Activated CD8-positive, alpha-beta memory T cell treated with anti-CD3 and anti-CD28 coated beads for 48 hours (primary cell): ENCODE measurements at places on chromosomes 5 and 9.

GRCh38 chr5:127085371-127085770 is 12.1 kb upstream of the C5orf63 start:
- DNase-seq, result no peak

DNA sequence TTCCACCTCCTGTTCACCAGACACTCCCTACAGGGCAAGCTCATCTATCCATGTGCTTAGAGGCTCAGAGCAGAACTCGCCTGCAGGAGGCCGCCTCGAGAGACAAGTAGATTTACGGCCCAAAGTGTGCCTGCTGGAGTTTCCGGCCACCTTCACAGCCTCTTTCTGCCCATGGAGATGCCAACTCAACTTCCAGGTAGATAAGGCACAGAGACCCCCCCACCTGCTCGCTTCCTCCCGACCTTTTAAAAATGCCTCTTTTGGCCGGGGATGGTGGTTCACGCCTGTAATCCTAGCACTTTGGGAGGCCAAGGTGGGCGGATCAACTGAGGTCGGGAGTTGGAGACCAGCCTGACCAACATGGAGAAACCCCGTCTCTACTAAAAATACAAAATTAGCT is 46.6 kb downstream of the EXD3 start:
- DNase-seq, result no peak

DNA sequence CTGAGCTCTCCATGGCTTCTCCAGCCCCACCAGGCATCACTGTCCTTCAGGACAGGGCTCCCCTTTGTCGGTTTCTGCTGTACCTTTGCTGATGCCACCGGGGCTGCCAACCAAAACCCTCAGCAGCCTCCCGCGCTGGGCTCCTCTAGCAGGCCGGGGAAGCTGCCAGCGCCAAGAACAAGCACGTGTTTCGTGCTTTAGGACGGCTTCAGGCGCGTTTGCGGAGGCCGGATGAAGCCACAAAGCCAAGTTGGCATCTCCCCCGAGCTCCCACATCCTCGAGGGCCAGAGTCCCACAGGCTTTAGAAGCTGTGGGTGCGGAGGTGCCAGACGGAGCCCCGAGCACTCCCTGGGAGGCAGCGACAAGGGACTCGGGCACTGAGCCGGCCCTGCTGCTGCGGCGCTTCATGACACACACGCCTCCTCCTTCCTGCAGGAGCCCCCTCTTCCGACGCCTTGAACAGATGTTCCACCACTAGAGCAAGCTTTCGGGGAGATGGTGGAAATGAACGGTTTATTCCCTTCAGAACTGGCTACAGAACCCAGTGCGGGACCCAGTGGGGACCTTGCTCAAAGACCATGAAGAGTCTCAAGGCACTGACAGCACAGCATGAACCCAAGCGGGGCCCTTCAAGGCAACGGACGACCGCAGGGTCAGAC is 36.7 kb downstream of the SARDH start:
- peak; percentile 53 for DNase-seq

DNA sequence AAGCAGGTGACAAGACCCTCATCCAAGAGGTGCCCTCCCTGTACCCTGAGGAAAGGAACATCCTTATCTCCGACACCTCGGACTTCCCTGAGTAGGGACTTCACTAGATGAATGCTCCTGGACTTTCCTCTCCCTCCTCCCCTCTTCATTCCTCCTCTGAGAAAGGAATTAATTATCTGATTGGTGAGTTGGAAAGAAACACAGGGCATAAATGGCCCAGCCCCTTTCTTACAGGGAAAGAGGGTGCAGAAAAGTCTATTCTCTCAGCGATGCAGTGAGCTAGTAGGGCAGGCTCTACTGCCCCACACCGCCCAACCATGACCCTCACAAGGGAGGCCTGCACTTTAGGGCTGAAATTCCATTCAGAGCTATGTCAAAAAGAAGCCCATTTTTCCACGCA is 87.5 kb downstream of the TTC39B start:
- DNase-seq, result no peak

DNA sequence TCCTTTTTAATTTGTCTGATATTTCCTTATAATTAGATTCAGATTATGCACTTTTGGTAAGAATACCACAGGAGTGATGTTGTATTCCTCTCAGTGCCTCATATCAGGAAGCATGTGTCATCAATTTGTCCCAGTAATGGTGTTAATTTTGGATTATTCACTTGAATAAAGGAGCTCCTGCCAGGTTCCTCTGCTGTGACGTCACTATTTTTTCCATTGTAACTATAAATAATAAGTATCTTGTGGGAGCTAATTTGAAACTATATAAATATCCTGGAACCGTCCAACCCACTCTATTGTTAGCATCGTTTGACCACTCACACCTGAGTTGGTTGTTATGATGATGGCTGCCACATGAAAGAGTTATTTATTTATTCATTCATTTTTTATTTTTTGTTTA is 107.9 kb downstream of the INVS start:
- DNase-seq, result no peak

- no peak for DNase-seq
Observed at GRCh38 chr5:43110606-43111170, 10.0 kb upstream of the ZNF131 start.

GRCh38 chr9:34989003-34989945 is at the start of gene DNAJB5:
DNAJB5 (plus strand) TSS chr9:34989745; CDS start chr9:34990631, 886 bp downstream.
- DNase-seq, result peak; percentile 94

GRCh38 chr9:4980086-4980727 is 4.9 kb upstream of the JAK2 start:
- no peak for DNase-seq

GRCh38 chr9:37036776-37037502 is 2.9 kb upstream of the PAX5 start:
- DNase-seq, result no peak

- no peak for DNase-seq
Observed at GRCh38 chr9:81717747-81718077, 28.4 kb upstream of the TLE1 start.
